NCI-H187 (cell line): ENCODE measurements at places on chromosomes 7 and 10.

DNA sequence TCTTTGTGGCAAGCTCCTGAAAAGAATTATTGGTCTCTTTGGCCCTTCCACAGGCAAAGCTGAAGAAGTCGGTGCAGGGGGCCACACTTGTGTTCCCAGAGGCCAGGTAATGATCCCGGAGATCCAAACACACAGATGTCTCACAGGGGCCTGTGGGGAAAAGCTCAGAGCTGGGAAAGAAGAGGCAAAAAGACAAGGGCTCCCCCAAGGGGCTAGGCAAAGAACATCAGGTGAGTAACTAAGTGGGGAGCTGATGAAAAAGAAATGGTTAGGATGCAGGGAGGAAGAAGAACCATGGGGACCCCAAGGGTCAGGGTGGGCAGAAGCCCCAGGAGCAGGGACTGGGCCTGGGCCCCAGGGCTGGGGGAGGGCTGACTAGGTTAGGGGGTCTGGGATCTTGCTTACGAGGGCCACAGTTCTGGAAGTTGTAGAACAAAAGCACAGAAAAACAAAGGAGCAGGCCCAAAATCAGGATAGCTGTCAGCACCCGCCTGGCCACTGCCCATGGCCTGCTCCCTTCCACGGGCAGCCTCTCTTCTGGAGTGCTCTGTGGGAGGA lies 1.1 kb downstream of the KEL start:
- DNase-seq, result no peak

- DNase-seq, result no peak
Measured at GRCh38 chr7:149205690-149206381, 10.5 kb downstream of the ZNF282 start.

DNA sequence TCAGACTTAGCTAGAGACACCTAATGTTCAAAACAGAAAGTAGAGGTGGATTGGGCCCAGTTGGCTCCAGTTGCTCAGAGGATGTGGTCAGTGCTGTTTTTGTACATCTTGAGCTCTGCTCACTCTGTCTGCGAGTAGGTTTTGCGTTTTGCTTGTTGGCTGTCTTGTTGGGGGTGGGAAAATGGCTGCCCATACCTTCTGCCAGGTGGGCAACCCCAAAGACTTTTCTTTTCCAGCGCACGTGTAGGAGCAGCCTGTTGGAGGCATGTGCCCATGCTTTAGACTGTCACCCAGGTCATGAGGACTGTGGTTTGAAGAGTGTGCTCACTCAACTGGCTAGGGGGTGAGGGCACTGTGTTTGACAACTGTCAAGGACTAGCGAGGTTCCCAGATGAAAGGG lies 73.9 kb downstream of the KAT6B start:
- no peak for DNase-seq

GRCh38 chr10:14529351-14529750 lies 198.6 kb upstream of the FRMD4A start:
- DNase-seq, result no peak

- DNase-seq, result no peak
Measured at GRCh38 chr7:63037242-63037641, 961.4 kb upstream of the ZNF722 start.

GRCh38 chr10:12799714-12800113 lies 201.8 kb downstream of the CCDC3 start:
- DNase-seq, result no peak

- no peak for DNase-seq
Measured at GRCh38 chr7:28835800-28836199, 122.3 kb downstream of the TRIL start.

DNA sequence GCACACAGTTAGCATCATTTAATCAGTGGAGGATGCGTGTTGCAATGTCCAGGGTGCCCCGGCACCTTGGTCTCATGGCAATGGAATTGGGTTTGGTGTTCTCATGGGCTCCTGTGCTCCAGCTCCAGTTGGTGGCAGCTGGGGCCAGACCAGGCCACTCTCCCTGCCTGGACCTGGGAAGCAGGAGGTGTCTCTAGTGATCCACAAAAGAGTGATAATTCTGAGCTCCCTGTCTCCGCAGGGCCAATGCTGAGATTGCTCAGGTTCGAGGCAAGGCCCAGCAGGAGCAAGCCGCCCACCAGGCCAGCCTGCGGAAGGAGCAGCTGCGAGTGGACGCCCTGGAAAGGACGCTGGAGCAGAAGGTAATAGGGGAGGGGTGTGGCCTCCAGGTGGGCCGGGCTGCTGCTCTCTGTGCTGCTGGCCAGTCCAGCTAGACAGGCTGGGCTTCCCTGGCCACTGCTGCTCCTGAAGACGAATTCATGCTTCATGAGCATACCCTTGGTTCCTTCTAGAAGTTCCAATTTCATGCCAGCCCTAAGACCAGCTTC lies 21.7 kb upstream of the BTBD16 start:
- DNase-seq, result no peak

DNA sequence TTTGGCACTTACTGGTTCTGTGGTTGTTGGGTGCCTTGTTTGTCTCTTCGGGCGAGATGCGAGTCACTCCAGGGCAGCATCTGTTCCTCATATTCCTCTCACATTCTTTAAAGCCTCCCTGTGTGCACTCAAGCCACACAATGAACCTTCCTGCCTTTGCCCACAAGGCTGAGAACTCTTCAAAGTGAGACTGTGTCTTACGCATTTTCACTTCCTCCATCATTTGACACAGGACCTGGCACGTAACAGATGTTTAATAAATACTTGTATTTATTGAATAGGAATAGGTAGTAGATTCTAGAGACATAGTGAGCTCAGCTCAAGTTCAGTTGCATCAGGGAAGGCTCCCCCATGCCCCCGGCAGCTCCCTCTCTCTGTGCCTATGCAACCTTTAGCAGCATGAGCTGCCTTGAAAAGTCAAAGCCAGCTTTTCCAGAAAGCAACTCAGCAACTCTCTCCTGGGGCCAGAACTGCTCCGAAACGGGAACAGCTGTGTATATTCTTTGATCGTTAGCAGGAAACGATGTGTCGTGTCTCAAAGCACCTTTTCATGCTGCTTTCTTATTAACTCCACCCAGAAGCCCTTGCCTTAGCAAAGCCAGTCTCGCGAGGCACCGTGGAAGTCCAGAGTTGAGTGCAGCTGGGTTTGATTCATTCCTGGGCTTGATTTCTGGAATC lies 97.5 kb downstream of the PFKFB3 start:
- DNase-seq, result no peak

GRCh38 chr10:91022924-91023699 lies 102.2 kb upstream of the ANKRD1 start:
- DNase-seq, result no peak

DNA sequence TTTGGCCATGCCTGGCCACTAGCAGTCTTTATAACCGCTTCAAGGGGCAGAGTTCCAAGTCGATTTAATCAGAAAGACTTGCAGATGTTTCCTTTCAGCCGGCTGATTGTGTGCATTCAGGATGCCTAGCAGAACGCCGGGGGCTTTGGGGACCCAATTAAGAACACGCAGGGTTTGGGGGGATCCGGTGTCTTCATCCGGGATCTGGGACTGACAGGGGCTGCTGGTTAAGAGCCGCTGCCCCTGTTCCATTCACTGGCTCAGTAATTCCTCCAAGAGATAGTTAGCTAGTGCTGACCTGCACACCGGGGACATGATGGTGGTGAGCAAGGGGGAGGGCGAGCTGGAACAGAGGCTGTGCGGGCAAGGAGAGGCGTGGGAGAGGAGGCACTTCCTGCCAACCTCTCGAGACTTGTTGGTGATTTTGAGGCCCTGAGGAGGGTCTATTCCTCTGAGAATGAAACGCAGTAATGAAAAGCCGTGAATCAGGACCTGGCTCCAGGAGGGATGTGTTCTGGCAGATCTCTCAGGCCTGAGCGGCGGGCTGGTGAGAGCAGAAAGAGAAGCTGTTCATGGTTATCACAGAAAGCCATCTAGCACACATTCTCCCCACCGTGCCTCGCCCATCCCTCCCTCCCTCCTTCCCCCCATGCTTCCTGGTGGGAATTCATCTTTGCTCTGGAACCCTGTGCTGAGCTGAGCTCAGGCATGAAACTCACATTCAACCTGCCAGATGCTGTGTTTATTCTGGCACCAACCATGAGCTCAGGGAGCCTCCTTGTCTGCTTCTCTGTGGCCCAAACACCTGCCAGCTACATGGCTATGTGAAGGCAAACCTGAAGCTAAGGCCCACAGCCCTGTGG lies 152.0 kb downstream of the CCDC3 start:
- no peak for DNase-seq

DNA sequence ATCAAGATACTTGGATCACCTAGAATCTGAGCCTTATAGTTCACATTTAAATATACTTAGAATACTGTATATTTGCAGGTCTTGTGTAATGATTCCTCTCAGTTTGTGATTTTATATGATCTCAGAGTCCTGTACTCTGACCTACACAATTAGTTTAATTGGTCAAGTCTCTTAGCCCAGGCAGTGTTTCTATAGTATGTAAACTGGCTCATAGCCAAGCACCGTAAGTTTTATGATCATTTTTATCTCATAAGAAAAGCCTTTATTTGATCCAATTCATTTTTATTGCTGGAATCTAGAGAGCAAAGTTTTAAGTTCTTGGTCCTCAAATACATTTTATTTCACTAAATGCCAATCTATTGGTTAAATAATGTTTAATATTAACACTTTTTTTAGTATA lies 242.2 kb downstream of the MALRD1 start:
- DNase-seq, result no peak

GRCh38 chr7:120588416-120588815 lies 269.5 kb downstream of the TSPAN12 start:
- DNase-seq, result no peak

GRCh38 chr10:97960269-97961056 lies 70.0 kb downstream of the CRTAC1 start:
- DNase-seq, result no peak

DNA sequence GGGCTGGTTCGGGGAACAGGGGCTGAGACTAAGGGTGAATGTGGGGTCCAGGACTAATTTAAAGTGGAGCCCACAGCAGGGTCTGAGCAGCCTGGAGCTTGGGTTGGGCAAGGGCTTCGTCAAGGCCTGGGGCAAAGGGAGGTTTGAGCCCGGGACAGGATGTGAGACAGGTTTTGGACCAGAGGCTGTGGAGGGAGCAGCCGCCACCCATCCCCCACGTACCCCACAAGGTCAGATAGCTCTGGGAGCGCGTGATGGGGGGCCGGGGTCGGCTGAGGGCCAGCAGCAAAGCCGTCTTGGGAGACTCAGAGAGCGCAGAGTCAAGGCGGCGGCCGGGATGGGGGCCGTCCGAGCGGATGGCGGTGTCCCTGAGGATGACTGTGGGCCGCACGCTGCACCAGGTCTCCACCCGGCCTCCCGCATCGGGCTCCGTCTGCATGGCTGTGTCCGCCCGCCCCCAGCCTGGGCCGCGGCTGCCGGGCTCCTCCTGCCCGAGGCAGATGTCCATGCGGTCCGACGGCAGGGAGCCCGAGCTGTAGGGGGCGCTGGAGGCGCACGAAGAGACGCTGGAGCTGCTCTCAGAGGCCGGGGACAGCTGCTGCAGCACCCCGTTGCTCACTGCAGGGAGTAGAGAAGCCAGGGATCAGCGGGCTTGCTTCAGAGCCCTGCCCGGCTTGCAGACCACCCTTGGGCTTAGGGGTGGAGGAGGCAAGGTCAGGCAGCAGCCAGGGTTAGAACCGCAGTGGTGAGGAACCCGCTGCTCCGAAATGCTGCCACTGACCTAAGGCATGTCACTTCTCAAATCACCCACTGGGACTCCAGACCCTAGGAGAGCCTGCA lies 12.1 kb downstream of the PDZD7 start:
- peak; percentile 6 for DNase-seq

- DNase-seq, result no peak
Measured at GRCh38 chr10:125547010-125547650, 135.8 kb downstream of the TEX36 start.

DNA sequence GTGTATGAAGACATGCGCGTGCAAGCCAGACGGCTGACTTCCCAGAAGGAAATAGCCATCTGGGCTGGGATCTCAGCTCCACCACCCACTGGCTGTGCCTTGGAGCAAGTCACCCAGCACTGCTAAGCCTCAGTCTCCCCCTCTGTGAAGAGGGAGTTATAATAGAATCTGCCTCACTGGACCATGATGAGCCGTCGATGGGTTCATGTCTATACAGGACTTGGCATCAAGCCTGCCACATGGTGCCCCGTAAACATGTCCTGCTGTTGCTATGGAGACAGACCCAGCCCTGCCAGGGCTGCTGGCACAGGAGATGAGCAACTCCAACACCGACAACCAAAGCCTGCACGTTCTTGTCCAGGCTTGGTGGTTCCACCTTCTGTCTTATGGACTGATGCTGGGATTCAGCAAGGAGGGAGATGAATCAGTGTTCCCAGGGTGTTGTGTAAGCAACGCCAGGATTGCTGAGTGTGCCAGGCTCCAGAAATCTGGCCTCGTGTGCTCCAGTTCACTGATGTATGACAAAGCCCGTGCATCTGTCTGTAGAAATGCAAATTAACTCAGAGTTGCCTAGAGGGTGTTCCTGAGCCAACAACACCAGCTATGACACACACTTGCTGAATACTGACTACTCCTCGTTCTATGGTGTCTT lies 5.6 kb downstream of the GPR15LG start:
- DNase-seq, result peak; percentile 55

- DNase-seq, result no peak
Measured at GRCh38 chr10:129859536-129859935, 104.5 kb downstream of the EBF3 start.

- DNase-seq, result no peak
Measured at GRCh38 chr10:130807721-130808120, 503.8 kb downstream of the TCERG1L start.

DNA sequence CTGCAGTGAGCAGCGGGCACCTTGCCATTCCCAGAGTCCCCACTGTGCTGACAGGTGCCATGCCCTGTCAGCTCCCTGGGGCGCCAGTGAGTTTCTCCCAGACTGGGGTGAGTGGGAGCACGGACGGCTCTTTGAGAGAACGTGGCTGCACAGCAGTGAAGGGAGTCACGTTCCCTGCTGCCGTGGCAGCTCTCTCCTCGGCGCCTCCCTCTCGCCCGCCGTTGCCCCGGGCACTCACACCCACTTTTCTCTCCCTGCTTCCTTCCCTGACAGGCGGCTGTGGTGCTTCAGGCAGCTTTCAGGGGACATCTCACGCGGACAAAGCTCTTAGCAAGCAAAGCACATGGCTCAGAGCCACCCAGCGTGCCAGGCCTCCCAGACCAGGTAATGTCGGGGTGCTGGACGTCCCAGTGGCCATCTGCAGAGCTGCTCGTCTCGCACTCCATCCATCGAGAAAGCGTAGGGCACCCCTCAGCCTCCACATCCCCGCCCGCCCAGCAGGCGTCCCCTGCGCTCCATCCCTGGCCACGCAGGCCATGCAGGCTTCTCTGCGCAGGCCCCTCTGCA lies 27.1 kb upstream of the TTYH3 start:
- DNase-seq, result no peak

DNA sequence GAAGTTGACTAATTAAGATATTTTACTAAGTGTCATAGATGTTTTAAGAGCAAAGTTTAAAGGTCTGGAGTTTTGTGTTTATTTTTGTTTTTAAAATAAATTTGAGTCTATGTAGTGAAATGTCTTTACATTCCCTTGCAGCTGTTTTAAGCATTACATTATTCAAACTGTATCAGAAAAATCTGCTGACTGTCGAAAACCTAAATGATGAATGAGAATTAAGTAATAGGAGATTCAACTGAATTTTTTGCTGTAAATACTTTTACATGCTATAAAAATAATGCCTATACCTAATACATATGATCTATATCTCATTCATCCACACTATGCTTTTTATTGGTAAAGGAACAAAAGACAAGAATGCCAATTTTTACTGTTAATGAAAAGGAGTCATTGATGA lies 227.2 kb downstream of the CSTF2T start:
- no peak for DNase-seq

GRCh38 chr7:117085275-117085674 lies 132.0 kb downstream of the ST7 start:
- no peak for DNase-seq
